ENCODE measurements at places on chromosomes 16 and 17. TPM values are rescaled to one million over a fixed set of nuclear protein-coding genes. Genes with fewer than 3 reads are reported as not detected.

DNA sequence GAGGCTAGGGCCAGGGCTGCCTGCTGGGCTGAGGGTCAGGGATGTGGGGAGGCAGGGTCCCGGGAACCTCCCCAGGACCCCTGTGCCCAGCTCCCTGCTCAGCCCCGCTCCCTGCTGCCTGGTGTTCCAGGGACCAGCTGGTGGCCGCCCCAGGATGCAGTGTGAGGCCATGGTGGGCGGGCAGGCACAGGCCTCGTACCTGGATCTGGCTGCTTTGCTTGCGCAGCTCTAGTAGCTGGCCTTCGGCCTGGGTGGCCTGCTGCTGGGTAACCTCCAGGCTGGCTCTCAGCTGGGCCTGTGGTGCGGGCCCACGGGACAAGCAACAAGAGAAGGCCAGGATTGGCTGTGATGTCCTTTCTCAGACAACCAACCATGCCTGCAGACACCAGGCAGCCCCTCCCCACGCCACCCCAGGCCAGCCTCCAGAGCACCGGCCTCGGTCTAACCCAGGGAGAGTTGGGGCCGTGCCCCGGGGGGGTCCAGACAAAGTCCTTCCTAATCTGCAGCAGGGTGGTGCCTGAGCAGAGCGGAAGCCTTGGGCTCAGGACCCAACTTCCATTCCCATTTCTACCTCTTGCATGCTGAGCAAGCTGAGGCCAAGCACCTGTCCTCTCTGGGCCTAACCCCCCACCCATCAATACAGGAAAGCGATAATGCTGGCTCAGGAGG lies 4.1 kb downstream of the TRIM65 start:
- no peak for DNase-seq

- DNase-seq, result peak; percentile 31
Observed at GRCh38 chr16:23863511-23864422, 28.0 kb downstream of the PRKCB start.

DNA sequence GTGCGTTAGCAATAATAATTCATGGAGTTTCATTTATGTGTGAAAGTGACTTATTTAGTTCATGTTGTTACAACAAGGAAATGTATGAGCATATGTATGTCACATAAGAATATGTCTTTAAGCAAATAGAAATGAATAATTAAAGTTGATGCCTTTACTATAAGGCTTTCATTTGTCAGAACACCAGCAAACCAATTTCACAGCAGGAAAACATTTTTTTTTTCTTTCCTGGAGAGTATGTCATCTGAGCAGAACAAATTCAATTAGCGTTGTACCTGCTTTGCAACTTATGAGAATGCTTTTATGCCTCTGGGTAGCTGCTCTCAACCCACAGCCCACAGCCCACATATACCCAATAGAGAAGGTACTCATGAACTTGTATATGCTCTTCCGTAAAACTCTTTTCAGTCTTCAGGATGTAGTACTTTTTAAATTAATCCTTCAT lies 26.3 kb upstream of the APOH start:
- DNase-seq, result peak; percentile 12

HEXD gene
- total RNA-seq, result 26.4 TPM

CTRB1 gene
- total RNA-seq, result not detected

GRCh38 chr16:67702130-67702529 lies 17.0 kb downstream of the GFOD2 start:
- no peak for DNase-seq

GRCh38 chr16:67651847-67652246 lies 6.9 kb downstream of the CARMIL2 start:
- no peak for DNase-seq

PEMT gene
- 36.8 TPM for total RNA-seq

DNA sequence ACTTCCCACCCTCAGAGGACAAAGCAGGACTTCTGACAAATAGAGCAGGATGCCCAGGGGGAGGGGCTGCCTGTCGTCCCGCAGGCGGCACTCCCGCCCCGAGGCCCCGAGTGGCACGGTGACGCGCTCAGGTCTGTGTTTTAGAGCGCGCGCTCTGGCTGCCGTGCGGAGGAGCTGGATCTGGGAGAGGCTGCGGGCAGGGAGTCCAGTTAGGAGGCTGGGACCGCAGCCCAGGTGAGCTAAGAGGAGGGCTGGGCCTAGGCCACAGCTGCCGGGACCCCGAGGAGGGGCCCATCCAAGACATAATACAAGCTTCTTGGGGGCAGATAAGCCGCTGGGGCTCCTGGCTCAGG lies 6.4 kb downstream of the DOC2A start:
- DNase-seq, result no peak

DNA sequence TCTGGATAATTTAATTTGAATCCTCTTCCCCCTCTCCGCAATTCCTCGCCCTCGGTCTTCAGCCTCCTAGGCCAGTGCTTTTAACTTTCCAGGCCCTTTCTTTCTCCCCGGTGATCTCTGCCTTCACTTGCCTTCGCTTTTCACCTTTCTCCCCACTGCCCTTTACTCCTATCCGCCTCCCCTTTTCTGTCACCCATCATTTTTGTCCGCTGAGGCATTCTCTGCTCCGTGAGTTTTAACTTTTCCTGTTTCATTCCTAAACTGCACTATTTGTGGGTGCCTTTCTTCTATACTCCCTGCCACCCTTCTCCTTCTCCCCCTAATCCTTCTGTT lies 729 bp downstream of the LONP2 start:
- DNase-seq, result no peak

- peak; percentile 58 for DNase-seq
Observed at GRCh38 chr17:41967141-41967920, 736 bp downstream of the CNP start.

DNA sequence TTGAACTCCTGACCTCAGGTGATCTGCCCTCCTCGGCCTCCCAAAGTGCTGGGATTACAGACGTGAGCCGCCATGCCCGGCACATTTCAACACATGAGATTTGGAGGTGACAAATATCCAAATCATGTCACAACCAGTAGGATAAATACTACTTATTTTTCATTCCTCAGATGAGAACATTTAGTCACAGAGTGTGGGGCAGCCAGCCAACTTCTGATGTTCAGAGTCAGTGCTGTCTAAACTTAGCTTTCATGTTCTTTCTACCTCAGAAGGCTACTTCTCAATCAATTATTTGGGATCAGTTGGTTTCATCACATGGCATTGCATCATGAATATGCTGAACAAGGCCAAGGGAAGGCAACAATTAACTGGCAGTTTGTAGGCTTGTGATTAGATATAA lies 134.5 kb downstream of the CDH13 start:
- no peak for DNase-seq

GRCh38 chr17:49887086-49887743 lies 39.3 kb upstream of the TAC4 start:
- DNase-seq, result no peak

GRCh38 chr17:27343294-27343693 lies 49.4 kb downstream of the WSB1 start:
- no peak for DNase-seq

RPL38 gene
- 1,305 TPM for total RNA-seq

DNA sequence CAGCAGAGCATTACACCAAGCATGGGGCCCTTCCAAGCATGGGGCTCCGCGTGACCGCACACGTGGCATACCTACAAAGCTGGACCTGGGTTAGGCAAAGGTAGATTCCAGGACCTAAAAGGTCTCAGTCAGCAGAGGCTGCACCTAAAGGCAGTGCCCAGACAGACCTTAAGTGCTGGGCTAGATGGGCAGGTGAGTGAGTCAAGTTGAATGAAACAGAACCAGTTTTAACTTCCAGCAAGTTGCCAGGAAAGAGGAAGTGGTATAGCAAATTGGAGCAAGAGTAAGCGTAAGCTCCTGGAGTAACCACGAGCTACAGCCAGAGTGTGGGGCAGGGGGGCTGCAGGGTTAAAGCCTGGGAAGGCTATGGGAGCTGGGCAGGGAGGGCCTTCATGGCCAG lies 49.5 kb downstream of the SRCIN1 start:
- no peak for DNase-seq

GRCh38 chr17:19750020-19750572 lies 2.0 kb upstream of the ALDH3A1 start:
- DNase-seq, result no peak

PRAC2 gene
- total RNA-seq, result not detected

GHDC gene
- 18.8 TPM for total RNA-seq

- no peak for DNase-seq
Observed at GRCh38 chr16:49483251-49483650, 109.6 kb downstream of the C16orf78 start.

DNA sequence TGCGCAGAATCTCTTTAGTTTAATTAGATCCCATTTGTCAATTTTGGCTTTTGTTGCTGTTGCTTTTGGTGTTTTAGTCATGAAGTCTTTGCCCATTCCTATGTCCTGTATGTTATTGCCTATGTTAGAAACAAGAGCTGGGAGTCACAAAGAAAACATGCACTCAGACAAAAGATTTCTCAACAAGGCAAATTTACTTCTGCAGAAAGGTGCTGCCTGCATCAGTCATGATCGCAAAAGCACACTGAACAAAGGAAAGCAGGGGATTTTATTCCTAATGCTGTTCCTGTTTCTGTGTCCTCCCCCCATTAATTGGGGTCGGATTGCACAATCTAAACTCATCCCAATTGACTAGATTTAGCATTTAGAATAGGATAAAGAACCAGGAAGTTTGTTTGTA lies 55.9 kb downstream of the ATF7IP2 start:
- no peak for DNase-seq

SDR42E1 gene
- 13.0 TPM for total RNA-seq

DNA sequence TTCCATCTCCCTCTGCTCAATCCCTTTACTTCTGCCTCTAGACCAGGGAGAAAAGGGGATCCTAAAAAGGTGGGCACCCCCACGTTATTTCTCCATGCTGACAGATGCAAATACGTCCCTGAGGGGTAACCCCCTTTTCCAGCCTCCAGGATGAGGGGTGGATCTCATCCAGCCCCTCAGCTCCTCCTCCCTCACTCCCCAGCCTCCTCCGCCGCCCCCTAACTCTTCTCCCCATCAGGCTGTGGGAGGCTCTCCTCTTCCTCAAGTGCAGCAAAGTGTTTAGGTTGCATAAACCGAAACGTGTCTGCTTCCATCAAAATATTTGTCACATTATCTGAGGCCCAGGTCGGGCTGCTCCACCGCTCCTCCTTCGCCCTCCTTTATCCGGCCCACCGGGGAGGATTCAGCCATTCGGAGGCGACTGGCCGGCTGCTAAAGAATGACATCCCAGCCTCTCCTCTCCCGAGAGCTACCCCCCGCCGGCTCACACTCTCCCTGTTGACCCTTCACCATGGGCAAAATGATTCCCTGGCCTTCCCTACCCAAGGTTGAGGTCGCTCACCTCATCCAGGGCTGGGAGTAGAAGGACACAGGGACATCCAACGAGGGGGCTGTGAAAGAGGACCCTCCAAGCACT lies 1.2 kb upstream of the C1QL1 start:
- DNase-seq, result no peak

DNA sequence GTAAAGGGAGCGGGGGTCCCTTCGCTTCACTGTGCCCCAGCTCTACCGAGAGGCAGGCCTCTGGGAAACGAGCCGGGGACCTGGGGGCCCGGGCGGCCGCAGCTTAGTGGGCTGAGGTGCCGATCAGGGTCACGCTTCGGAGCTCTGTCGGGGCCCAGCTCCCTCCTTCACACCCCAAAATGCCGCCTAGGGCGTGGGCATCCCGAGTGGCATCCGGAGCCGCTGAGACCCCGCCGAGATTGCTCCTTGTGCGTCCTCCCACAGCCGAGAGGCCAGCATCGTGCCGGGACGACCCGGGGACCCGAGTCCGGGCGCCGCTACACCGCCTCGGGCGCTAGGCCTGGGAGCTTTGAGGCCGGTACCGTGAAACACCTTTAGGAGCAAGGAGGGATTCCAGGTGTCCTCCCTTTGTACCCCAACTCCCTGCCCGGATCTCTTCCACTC lies 1.3 kb downstream of the SALL1 start:
- no peak for DNase-seq

- no peak for DNase-seq
Observed at GRCh38 chr16:51390877-51391276, 239.8 kb upstream of the SALL1 start.

- DNase-seq, result no peak
Observed at GRCh38 chr16:28204204-28204603, 7.6 kb downstream of the XPO6 start.

AURKB gene
- 146 TPM for total RNA-seq

RMI2 gene
- total RNA-seq, result 119 TPM

- DNase-seq, result no peak
Observed at GRCh38 chr16:80500116-80500859, 40.5 kb upstream of the DYNLRB2 start.

CDH1 gene
- total RNA-seq, result 5.2 TPM

GRCh38 chr17:30222721-30223175 lies 12.7 kb downstream of the SLC6A4 start:
- DNase-seq, result no peak

SMIM36 gene
- not detected for total RNA-seq

- no peak for DNase-seq
Observed at GRCh38 chr16:63998-64913, 8.2 kb downstream of the RHBDF1 start.

GRCh38 chr16:84930298-84931106 lies 80.8 kb downstream of the ZDHHC7 start:
- no peak for DNase-seq

CACNA1G gene
- total RNA-seq, result 0.07 TPM

- DNase-seq, result no peak
Observed at GRCh38 chr17:31678431-31678830, 180.6 kb downstream of the COPRS start.

- DNase-seq, result no peak
Observed at GRCh38 chr17:63274146-63274545, 172.0 kb downstream of the CYB561 start.

DNA sequence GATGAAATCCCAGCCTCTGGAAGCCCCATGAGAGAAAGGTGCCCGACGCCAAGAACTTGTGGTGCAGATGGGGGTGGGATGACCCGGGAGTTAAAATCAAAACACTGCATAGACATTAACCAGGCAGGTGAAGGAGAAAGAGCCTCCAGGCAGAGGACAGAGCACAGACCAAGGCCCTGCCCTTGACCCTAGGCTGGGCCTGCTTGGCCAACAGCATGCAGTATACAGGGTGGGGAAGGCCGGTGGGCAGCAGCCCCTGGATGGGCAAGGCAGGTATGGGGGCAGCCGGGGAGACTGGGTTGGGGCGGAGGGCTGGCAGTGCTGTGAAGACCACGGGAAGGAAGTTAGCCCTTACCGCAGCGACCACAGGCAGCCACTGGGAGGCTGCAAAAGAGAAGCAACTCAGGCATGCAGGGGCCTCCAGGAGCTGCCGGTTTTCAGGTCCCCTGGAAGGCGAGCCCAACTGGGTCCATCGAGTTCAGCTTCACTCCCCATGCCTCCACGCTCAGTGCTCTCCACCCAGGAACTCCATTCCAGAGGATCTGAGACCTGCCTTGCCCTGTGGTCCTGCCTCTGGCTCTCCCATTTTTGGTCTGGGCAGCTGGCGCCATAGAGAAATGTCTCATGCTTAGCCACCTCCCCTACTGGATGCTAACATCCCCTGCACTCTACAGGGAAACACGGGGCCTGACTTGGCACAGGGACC lies 81.2 kb downstream of the C16orf95 start:
- DNase-seq, result no peak

HS3ST3B1 gene
- total RNA-seq, result 17.1 TPM

CACNG3 gene
- total RNA-seq, result not detected

FLCN gene
- total RNA-seq, result 29.2 TPM

BCL6B gene
- total RNA-seq, result 2.0 TPM

All from activated T-cell treated with anti-CD3 and anti-CD28 coated beads, Interleukin-2, amount 50 U/mL, for 72 hours (primary cell).